GM23338 (cell line): ENCODE measurements at places on chromosomes 7 and 10.

DNA sequence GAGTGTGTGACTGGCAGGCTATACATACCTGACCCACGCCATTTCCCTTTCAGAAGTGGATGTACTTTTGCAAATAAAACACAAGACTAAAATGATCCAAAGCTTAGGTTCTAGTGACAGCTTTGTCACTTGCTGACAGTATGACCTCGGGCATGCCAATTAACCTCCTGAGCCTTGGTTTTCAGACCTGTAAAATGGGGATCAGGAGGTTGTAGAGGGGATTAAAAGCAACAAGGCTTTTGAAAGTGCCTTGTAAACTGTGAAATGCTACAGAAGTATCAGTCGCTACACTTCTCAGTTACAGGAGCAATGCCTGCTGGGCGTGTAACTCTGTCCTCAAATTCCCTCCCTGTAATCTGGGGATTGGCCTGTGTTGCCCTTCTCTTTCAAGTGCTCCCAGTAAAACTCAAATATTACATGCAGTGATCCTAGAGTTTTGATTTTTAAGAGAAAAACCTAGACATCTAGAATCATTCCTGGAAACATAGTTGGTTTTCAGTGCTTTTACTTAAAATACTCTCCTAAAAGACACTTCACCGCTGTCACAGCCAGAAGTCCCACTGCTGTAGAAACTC, 8.8 kb upstream of the GRB10 start:
- DNase-seq: no peak

- DNase-seq: no peak
Observed at GRCh38 chr7:23964715-23965114, 254.7 kb downstream of the STK31 start.

DNA sequence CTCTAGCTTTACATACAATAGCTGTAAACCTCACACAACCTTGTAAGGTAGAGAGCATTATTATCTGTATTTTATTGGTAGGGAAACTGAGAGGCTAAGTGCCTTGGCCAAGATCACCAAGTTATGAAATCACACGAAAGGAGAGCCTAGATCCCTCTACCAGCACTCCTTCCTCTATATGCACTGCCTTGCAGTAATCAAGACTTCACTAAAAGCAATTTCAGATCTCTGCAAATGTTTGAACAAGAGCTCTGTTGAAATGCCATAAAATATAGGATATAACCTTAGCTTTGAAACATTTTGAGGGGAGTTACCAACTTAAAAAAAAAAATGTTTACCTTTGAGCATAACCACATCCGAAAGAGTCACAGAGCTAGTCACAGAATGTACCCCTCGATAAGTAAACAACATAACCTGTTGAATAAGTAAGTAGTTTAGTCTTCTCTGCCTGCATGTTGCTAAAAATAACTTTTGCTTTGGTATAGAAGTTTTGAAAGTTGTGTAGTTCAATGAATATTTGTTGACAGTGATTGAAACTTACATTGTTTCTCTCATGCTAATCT, 709.4 kb downstream of the AUTS2 start:
- no peak for DNase-seq

DNA sequence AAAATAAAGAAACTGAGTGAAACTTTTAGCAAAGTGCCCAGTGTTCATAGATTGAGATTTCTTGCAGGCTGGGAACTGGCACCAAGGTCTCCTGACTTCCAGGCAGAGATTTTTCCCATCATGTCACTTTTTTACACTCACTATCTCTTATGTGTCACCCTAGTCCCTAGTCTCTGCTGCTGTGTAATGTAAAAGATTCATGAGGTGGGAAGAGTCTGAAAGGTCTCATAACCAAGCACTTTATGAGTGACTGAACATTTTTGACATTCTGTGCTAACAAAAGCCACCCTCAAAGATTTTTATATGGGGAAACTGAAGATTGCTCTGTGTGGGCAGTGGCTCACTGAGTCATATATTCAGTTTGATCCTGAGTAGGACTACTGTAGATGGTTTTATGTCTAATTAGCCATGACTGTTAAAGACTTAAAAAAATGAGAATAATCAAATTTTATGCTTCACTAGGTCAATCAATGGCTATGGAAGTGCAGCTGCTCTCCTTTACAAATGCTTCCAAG, 900.3 kb upstream of the SORCS1 start:
- no peak for DNase-seq

GRCh38 chr10:52040486-52040885, 273.6 kb upstream of the DKK1 start:
- DNase-seq: peak; percentile 60

DNA sequence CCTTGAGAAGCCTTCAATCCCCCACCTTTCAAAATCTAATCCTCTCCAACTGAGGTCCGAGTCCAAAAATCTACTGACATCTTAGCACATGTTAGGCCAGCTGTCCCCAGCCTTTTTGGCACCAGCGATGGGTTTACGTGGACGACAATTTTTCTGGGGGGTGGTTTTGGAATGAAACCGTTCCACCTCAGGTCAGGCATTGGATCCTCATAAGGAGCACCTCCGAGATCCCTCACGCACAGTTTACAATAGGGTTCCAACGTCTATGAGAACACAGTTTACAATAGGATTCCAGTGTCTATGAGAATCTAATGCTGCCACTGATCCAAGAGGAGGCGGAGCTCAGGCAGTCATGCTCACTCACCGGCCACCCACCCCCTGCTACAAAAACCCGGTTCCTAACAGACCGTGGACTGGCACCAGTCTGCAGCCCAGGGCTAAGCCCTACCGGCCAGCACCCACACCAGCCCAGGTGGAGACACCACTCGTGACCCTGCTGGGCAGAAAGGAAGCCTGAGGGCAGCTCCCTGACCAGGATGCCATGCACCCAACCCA, 107.6 kb downstream of the DIP2C start:
- no peak for DNase-seq

DNA sequence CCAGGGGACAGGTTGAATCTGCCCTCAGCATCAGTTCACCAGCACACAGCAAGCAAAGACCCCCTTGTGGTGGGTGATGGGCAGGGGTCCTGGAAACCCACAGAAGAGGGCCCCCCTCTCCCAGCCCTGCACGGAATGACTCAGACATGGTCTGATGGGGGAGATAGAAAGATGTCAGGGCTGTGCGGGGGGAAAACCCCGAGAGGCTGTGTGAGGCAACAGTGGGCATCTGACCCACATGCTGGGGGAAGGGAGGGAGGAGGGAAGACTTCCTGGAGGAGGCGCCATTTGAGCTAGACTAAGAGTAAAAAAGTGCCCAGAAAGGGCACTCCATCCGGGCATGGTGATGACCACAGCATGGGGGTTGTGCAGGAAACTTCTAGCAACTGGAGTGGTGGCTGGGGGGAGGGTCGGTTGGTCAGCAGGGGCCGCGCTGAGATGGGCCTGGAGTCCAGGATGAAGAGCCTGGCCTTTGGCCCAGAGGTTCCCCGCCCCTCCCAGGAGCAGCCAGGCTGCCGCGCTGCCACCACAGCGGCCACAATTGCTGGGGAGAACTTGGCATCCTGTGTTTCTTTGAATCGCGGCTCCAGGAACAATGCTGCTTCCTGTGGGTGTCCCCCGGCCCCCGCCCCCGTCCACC, 2.5 kb downstream of the LFNG start:
- DNase-seq: no peak

DNA sequence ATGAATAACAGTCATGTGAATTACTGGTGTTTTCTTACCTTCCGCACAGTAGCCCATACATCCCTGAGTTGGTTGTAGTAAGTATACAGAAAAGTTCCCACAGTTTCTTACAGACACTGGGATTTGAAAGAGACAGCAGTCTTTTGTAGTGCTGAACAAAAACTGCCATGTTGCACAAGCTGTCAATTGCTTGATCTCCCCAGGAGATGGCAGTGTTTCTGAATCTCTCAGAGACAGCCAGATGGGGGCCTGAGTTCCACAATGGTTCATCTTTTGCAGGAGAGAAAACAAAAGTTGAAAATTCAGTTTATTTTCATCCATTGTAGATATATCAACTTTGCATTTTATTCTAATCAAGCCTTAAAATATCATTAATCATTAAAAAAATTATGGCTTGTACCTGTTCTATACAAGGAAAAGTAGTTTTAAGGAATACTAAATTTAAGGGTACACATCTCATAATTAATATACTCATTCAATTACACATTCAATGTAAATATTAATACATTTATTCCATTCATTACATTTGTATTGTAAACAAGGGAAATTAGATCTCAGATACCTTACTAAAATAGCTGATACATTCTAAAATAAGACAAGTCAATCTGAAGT, 14.5 kb downstream of the VWDE start:
- DNase-seq: peak; percentile 94

GRCh38 chr10:79229071-79229541, 118.2 kb upstream of the PPIF start:
- peak; percentile 63 for DNase-seq

- no peak for DNase-seq
Observed at GRCh38 chr10:28367929-28368484, 65.1 kb upstream of the MPP7 start.

GRCh38 chr7:7491044-7491443, 44.6 kb downstream of the COL28A1 start:
- no peak for DNase-seq

DNA sequence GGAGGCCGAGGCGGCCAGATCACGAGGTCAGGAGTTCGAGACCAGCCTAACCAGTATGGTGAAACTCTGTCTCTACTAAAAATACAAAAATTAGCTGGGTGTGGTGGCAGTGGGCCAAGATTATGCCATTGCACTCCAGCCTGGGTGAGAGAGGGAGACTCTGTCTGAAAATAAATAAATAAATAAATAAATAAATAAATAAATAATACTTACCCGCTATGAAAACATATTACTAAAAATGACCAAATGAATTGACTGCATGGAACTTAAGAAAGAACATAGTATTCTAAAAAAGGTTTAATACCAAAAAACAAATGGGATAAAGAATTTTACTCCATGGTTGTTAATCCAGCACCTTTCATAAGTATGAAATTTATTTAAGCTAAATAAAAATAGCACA, 305.0 kb downstream of the GATA3 start:
- no peak for DNase-seq

- no peak for DNase-seq
Observed at GRCh38 chr10:80588546-80588945, 50.8 kb downstream of the SH2D4B start.

DNA sequence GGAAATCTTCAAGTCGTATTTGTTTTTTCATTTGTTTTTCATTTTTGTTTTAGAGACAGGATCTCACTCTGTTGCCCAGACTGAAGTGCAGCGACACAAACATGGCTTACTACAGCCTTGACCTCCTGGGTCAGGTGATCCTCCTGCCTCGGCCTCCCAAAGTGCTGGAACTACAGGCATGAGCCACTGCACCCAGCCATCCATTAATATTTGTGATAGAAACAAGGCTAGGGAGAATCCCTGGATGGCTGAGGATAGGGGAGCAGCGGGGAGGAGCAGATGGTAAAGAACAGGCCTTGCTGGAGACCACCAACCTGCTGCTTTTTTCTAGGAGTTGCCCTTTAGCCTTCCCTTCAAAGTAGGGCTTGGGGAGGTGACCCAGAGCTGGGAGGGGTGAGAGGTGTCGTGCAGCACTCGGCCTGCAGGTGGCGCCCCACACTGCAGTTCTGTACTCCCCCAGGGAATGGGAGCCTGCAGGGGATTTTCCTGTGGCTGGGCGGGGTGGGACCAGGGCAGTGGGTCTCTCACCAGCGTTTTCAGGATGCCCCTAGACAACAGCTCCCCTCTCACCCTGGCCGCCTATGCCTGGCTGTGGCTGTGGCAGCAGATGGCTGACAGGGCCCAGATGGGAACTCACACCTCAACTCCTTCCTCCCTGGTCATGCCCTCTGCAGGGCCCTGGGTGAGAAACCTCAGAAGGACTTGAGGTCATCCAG, 12.6 kb upstream of the CDH23 start:
- peak; percentile 78 for DNase-seq

DNA sequence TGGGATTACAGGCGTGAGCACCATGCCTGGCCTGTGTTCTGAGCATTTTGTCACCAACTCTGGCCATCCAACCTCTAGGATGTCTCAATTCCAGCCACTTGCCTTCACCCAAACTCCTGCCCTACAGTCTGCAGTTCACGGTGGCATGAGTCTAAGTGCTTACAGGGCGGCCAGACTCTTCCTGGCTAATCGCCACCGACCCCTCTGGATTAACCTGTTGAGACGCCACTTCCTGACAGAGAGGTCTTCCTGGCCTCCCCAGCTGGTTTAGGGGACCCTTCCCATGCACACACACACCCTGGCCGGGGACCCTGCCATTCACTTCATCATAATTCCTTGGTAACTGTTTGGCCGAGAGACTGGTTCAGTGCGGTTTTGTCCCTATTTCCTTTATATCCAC, 211.5 kb upstream of the SH2B2 start:
- DNase-seq: no peak

- DNase-seq: no peak
Observed at GRCh38 chr10:132362151-132362611, 30.2 kb downstream of the LRRC27 start.

DNA sequence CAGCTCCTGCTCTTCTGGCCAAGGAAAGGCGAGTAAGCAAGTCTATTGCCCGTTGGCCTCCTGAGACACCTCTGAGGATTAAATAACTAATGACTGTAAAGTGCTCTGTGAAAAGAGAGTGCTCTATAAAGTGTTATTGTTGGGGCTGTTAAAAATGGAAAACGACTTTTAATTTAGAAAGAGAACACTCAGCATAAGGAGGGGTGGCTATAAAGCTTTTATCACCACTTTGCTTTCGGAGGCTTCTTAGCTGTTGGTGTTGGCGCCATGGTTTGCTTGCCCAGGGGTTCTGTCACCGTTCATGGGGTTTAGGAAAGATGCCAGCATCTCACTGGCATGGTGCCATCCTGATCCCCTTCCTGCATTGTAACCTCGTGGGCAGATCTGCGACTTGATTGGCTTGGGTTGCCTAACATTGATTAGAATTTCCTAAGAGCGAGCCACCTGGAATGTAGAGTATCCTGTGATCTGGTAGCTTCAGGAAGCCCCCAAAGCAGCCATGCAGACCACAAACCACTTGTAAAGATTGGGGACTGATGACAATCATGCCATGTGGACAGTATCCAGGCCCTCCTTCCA, 509.9 kb downstream of the LRMDA start:
- DNase-seq: no peak

DNA sequence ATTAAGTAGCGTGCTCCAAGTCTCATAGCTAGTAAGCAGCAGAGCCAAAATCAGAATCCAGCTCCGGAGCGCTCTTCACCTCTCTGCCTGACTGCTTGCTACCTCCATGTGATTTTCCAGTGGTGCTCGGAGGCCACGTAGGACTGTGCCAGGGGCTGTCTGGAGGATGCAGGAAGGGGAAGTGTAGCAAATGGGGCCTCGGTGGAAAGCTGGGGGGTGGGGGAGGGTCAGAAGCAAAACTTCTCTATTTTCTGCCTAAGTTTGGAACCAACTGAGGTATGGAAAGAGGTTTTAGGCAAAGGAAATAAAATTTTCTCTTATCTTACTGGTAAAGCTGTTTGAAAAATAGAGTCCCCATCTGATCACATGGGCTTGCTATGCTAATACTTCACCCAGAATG, 108.7 kb downstream of the TBXAS1 start:
- DNase-seq: no peak

DNA sequence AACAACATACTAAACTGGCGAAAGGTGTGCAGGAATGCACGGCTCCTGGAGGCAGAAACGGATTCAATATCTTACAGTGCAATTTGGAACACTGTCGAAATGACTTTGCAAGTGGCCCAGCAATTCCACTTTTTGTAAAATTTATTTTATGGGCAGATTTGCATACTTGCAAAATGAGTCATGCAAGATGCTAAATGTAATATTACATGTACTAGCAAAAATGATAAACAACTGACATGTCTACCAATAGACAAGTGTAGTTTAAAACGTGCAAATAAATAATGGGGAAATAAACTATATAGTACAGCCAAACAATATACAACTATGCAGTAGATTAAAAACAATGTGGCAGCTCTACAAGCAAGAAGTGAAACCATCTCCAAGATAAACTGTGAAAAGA, 97.7 kb downstream of the ARHGAP12 start:
- no peak for DNase-seq
